ENCODE measurements at places on chromosomes 13 and 19.

- DNase-seq, result no peak
Observed at GRCh38 chr19:17020823-17021222, 5.8 kb downstream of the CPAMD8 start.

GRCh38 chr13:98390086-98390715 lies 186.7 kb downstream of the STK24 start:
- DNase-seq, result no peak

DNA sequence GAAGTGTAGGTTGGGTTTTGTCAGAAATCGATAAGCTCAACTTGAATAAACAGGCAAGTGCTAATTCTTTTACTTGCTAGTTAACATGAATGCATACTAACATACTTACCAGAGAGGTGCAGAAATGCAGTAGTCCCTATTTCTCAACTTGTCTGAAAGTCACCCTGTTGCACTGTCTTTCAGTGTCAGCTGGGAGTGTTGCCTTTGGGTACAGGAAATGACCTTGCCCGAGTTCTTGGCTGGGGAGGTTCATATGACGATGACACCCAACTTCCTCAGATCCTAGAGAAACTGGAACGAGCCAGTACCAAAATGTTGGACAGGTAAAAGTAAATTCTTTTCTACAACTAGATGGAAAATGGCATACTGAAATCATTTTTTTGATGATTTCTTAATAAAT lies 103.5 kb upstream of the AKAP11 start:
- DNase-seq, result no peak

DNA sequence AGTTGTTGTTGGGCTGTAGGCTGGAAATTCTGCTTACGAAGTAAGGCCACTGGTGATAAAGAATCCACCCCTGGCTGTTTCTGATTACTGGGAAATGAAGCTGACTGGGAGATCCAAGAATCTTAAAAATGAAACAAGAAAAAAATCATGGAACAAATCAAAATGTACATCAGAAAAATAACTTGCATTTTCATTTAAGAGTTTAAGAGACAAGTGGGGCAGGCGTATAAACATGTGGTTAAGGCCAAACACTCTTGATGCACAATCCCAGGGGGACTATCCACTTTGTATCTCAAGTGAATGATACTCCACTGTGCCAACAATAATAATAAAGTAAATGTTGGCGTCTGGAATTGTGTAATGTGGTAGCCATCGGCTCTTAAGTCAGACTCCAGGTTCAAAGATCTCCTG lies 24.6 kb downstream of the ZMYM5 start:
- DNase-seq, result peak; percentile 88

DNA sequence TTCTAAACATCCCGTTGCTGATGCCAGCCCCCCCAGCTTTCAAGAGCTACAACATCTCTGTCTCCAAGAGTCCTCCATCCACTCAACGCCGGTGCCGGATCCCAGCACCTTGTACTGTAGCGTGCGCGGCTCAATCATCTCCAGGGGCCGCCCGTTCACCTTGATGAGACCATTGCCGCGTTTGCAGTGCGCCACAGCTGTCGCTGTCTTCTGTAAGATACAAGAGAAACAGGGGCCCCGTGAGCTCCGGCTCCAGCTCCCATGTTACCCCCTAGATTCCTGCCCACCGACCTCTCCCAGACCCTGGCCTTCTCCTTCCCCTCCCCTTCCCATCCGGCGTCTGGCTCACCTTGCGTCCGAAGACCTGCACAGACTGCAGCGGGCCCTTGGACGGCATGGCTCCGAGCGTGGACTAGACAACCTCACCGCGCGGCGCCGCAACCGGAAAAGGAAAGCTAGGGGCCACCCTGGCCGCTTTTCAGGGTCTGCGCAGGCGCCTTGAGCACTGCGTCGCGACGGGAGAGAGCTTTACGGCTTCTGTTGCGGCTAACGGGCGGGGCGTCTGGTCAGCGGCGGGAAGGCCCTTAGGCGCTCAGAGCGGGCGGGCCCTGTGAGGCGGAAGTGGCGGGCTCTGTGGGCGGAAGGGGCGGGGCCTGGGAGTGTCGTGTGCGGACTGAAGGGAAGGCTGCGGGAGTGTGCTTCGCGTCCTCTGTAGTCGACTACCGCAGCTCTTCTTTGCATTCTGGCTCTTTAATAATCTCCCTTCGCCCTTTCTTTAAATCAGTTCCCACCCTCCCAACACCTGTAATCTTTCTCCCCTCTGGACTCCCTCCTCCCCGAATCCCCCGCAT lies at the start of gene RPS16:
Gene RPS16, minus strand, starts transcription at position 451 of the 851 bp plus-strand sequence. Its CDS starts 54 bp downstream, at position 397.
- peak; percentile 84 for DNase-seq

- no peak for DNase-seq
Observed at GRCh38 chr13:51717786-51718398, 86.1 kb downstream of the DHRS12 start.

- no peak for DNase-seq
Observed at GRCh38 chr19:56692206-56692895, 20.8 kb upstream of the ZNF835 start.

- DNase-seq, result no peak
Observed at GRCh38 chr19:50932018-50932689, 20.7 kb downstream of the KLK5 start.

- no peak for DNase-seq
Observed at GRCh38 chr19:18507727-18508440, 14.0 kb downstream of the ELL start.

GRCh38 chr19:54204767-54205468 lies 4.3 kb downstream of the RPS9 start:
- DNase-seq, result no peak

GRCh38 chr13:51419001-51419636 lies 33.7 kb downstream of the INTS6 start:
- DNase-seq, result no peak

DNA sequence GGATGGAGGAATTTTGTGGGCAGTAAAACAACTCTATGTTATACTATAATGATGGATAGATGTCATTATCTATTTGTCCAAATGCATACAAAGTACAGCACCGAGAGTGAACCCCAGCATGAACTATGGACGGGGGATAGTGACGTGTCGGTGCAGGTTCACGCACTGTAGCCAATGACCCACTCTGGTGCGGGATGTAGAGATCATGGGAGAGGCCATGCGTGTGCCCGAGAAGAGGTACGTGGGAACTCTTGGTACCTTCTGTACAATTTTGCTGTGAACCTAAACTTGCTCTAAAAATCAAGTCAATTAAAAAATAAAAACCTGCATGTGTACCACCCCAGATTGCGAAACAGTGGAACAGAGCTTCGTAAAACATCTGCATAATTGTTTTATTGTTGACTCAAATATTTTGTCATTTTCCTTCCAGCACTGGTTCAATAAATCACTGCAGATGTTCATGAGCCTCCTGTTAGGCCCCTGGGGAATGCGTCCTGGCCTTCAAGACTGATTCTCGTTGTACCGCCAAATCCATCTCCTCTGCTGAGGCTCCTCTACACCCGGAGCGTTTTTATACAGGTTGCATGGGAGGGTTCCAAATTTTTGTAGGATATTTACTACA lies 30.9 kb downstream of the COL4A1 start:
- no peak for DNase-seq

DNA sequence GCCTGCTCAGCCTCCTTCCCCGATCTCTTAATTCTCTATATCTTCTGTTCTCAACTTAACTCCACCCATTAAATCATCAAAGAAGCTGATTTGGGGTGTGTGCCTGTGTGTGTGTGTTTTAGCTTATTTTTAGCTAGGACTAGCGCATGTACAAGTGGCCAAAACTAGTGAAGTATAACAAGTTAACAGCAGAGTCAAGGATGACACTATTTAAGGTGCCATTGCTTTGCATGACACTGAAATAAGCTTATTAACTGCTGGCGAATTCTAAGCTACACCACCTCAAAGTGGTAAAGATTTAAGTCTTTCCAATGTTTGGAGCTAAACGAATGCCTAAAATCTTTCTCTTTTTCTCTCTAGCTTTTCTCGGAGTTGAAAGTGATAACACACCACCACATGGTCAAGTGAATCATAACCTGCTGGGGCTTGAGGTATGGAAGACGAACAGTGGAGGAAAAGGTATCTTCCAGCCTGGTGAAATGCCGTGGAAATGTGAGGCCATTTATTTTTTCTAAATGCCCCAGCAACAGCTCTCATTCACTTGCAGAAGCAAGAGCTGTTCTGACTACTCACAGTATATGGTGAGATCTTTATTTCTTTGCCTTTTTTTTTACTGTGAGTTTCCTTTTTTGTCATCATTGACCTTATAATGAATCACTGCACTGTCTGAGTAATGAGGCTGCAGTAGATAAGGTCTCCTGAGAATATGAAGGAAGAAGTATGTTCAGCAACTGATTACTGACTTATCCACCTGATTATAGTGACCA lies 570.3 kb downstream of the PCDH9 start:
- DNase-seq, result no peak

GRCh38 chr19:22623841-22624221 lies 10.3 kb upstream of the ZNF492 start:
- no peak for DNase-seq

DNA sequence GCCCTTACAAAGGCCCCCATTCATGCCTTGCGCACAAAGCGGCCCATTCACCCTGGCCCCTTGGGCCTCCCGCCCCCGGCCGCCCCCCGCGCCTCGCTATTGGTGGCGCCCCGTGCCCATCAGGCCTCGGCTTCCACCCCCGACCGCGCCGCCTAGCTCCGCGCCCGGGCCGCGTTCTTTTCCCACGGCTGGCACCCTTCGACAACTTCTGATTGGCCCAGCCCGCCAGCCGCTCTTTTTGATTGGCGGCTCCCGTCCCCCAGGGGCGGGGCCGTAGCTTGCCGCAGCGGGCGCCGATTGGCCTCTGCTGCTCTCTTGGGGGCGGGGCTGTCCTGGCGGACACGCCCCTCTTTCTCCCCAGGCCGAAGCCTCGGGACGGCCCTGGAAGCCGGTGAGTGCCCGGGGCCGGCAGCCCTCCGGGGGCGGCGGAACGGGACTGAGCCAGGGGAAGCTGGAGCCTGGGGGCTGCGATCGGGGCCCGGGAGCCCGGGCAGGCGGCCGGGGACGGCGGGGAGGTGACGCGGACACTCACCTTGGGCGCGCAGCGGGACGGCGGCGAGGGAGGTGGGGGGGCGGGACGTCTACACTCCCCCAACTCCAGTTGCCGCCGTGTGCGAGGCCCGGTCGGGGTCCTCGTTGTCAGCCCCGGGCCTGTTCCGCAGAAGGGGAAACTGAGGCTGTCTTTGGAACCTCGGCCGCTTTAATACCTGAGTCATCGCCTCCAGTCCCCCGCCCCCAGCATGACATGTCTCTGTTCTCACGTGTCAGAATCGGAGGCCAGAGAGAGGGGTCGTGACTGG lies at the start of gene MYH14:
Gene MYH14, plus strand, starts transcription at position 342 of the 800 bp plus-strand sequence. CDS start 6,744 bp downstream, outside the sequence.
- DNase-seq, result no peak

- DNase-seq, result no peak
Observed at GRCh38 chr13:86051134-86052103, 252.2 kb upstream of the SLITRK6 start.

GRCh38 chr19:19540715-19541515 lies 2.9 kb downstream of the CILP2 start:
- DNase-seq, result no peak

DNA sequence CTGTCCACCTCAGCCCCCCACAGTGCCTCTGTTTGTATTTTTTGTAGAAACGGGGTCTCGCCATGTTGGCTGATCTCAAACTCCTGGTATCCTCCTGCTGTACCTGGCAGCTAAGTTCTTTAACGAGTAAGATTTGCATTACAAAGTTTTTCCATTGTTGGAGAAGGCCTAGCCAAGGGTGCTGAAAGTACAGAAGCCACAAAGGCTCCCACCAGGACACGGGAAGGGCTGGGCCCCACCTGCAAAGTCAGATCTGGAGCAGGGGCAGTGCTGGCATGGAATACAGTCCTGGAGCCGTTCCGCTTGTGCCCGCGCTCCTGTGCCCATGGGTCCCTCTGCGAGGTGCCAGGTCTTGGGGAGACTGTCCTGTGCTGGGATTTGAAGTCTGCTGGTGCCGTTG lies 12.1 kb downstream of the FZR1 start:
- no peak for DNase-seq

- no peak for DNase-seq
Observed at GRCh38 chr19:38715555-38715954, 28.7 kb downstream of the CAPN12 start.

DNA sequence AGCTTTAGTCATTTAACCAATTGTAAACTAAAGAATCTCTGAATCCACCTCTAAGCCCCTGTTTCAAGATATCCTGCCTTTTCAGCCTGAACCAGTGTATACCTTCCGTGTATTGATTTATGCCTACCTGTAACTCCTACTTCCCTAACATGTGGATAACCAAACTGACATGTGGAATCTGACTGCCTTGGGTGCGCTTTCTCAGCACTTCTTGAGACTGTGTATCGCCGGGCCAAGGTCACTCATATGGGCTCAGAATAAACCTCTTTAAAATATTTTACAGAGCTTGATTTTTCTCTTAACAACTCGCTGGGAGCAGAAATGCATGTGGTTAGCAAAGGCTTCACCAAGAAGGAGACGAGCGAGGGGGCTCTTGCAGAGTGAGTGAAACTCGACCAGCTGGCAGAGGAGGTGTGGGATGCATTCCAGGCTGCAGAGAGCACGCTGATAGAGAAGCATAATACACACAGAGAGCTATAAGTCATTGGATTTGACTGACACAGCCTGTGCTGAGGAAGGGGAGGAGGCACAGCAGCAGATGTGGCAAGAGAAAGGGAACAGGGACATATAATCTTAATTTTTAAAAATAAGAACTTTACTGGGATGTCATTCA lies 268.2 kb upstream of the MAB21L1 start:
- DNase-seq, result no peak

- DNase-seq, result no peak
Observed at GRCh38 chr13:91356919-91357612, 9.6 kb downstream of the MIR17HG start.

DNA sequence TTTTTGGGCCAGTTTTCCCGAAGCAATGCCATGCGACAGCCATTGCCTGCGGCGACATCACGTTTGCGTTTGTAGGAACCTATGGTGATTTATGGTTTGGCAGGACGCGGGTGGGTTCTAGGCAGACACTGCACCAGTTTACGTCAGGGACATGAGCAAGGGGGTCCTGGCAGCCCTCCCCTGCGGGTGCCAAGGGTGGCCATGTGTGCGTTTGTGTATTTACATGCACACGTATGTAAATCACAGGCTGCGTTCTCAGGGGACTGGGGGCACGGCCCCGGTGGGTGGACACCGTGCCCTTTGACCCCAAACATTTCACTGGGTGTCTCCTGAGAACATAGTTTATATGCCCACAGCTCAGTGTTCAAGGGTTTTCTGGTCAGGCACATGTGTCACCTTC lies 9.4 kb upstream of the TMPRSS9 start:
- no peak for DNase-seq

DNA sequence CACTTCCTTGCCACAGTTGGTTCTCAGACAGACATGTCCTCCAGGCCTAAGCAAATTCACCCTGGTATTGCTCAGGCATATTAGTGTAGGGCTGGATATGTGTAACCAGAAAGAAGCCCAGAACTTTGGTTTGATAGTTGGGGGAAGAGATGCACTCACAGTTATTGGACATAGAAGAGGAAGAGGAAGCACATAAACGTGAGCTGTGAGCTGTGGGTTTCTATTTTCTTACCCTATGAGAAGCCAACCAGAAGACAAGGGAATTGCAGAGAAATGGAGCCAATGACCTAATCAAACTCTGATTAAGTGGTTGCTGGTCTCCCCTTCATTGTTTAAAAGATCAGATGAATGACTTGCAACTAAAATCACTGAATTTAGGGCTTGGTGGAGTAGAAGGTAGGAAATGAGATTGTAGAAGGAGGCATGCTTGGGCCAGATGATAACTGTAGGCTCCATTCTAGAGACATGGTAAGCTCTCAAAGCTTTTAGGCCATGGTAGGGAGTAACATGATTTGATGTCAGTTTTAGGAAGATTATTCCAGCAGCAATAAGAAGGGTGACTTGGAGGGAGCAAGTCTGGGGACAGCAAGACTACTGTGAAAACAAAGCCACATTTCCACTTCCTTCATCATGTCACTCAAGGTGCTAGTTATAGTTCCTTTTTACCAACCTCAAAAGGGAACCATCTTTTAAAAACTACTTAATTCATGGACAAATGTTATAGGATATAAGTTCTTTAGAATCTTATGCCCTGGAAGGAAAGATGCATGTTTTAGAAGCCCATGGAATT lies 24.1 kb upstream of the WDFY2 start:
- DNase-seq, result no peak

All from AG09309 (cell line).